ENCODE measurements at places on chromosomes 1 and 21.

DNA sequence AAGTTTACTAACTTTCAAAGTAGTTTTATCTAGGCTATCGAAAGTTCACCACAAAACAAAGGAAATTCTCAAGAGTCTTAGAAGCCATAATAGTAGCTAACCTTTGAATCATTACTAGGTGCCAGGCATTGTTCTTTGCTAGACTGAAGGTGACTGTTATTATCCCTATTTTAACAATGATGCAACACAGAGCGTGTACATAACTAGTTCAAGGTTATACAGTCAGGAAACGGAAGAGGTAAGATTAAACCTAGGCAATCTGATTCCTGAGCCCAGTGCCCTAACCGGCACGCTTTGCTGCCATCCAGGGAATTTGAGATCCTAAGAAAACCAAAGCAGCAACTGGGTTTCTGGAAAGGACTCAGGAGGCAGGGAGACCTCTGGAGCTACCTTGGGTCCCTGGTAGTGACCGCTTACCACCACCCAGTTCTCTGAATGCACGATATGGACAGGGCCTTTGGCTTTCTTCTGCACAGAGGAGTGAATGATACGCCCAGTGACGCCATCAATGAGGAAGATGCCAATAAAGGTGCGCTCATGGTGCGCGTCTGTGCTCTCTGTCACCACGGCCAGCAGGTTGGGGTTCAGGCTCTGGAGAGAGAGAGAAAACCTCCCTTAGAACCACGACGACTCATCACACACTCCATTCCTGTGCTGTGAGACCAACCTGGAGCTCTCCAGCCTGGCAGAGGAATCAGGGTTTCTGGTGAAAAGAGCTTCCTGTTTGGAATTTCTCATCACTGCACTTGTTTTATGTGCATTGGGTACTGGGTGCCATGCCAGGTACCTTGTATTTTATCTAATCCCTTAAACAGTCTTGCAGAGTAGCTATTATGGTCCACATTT, 13.1 kb upstream of the UBR4 start:
- DNase-seq = no peak

DNA sequence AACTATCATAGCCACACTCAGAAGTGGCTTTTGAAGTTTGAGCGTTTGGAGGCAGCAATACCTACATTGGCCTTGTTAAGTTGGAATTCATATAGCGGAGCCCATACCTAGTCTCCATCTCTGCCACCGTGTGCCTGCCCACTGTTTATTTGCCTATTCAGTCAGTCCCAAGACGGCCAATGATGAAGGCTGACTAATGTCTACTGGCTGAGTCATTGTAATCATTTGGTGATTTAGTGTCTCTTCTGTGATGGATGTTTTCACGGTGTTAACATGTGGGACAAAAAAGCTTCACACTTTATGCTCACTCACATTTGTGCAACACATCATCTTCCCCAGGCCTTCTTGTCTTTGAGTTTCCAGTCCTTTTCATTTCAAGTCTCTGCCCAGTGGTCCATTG, 92.6 kb upstream of the PBX1 start:
- no peak for DNase-seq

DNA sequence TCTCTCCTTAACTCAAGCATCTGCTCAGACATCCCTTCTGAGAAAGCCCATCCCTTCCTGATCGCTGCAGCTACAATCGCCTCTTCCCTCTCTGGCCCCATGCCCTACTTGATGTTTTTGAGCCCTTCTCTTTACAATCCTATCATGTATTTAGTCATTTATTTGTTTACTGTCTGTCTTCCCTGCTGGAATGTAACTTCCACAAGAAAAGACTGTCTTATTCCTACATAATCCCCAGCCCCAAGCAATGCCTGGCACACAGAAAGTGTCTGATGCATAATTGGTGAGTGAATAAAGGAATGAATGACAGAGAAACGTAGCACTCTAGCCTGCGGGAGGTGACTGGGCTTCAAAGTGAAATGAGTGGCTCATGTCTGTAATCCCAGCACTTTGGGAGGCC, 25.4 kb downstream of the ECE1 start:
- no peak for DNase-seq

- no peak for DNase-seq
Measured at GRCh38 chr21:43315244-43316137, 111.4 kb downstream of the SIK1 start.

DNA sequence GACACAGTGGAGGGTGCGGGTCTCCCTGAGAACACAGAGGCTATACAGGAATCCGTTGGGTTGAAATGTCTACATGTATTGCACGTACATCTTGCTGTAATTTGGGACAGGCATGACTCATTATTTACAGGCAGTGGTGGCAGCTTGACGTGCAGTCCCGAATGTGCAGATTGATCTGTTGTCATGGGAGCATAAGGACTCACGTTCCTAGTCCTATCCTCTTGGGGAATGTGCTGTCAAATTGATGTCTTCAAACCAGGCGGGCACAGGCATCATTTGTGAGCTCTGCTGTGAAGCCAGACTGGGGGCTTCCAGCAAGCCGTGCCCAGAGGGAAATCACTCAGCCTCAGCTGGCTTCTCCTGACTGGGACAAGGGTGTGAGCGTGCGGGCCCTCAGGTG, 40.5 kb downstream of the S100B start:
- DNase-seq = no peak

DNA sequence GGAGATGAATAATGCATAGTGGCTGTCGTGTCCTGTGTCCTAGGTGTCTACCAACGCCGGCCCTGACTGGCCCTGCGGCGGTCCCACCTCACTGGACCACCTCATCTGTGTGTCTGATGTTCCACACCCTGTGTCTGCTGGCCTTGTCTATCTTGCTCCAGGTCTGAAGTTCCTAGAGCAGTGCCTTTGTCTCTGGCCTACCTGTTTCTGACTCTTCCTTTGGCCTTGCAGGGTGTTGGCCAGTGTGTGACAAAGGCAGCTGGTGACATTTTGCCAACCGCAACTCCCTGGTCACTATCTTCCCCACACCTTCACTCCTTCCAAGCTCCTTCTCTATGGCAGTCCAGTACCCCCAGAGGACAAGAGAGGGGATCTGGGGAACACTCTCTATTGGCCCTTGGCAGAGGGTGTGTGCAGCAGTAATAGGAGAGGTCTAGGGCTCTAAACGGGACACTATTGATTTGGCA, 1.4 kb upstream of the AHDC1 start:
- no peak for DNase-seq

- DNase-seq = no peak
Measured at GRCh38 chr1:158516966-158517365, 37.2 kb downstream of the OR6Y1 start.

DNA sequence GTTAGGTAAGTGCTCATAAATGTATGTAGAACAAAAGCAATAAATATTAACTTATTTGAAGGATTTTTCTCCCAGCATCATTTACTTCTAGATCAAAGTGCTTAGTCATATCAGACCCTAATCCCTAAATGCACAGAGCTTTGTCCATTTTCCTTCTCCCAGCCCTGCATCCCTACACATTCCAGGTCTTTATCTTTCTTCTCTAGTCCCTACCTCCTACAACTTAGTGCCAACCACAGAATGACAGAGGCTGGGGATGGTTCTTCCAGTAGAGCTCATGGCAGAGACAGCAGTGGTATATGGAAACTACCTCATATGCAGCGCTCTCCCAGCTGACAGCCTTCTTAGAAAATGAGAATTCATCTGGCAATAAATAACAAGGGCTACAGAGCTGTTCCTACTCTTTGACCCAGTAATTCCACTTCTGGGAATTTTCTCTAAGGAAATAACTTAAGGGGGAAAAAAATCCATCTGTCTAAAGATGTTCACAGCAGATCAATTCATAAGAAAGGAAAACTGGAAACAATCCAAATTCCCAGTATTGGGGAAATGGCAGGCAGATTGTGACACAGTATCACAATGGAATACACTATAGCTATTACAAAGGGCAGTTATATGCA, 62.9 kb upstream of the ROR1 start:
- DNase-seq = no peak

DNA sequence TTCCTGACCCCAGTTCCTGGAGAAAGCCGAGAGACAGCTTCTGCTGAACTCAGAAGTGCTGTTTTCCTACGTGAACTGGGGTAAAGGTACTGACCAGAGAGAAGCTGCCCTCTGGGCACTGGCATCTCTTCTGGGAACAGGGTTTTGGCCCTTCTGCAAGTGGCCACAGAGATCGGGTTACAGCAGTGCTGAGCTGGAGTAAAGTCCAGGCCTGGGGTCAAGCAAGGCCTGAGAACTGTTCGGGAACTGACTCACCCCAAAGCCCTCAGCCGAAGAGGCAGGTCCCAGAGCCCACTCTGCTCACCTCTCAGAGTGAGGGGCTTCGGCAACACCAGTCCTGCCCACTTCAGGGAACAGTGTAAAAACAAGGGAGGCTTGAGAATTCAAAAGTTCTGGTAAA, 177.2 kb upstream of the RUNX1 start:
- no peak for DNase-seq

- DNase-seq = no peak
Measured at GRCh38 chr1:51755437-51755836, 123.1 kb downstream of the NRDC start.

- DNase-seq = no peak
Measured at GRCh38 chr1:206419250-206419649, 51.0 kb upstream of the IKBKE start.

- DNase-seq = no peak
Measured at GRCh38 chr1:228921481-228921880, 186.2 kb downstream of the RHOU start.
